Stimulated activated CD4-positive, alpha-beta T cell treated with anti-CD3 and anti-CD28 coated beads, Interleukin-2, amount 100 ng/mL, for 24 hours (primary cell): ENCODE measurements at places on chromosomes 12 and 14.

DNA sequence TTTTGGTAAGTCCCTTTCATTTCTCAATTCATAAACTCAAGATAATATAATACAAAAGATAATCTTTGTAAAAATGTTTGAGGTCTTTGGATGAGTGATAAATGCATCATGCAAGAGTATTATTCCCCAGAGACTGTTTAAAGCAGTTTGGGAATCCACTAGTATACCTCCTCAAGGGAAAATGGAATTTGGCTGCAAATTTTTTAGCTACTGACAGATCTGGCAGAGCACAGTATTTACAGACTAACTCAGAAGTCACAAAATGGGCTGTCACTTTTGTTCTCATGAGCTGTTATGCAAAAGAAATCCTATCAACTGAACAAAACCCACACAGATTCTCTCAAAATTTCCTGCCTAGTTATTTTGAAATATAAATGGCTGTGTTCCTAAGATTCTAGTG is 9.9 kb downstream of the SPIC start:
- no peak for DNase-seq

- DNase-seq = no peak
These were observed 90.0 kb upstream of the EIF5 start for GRCh38 chr14:103243764-103244737.

DNA sequence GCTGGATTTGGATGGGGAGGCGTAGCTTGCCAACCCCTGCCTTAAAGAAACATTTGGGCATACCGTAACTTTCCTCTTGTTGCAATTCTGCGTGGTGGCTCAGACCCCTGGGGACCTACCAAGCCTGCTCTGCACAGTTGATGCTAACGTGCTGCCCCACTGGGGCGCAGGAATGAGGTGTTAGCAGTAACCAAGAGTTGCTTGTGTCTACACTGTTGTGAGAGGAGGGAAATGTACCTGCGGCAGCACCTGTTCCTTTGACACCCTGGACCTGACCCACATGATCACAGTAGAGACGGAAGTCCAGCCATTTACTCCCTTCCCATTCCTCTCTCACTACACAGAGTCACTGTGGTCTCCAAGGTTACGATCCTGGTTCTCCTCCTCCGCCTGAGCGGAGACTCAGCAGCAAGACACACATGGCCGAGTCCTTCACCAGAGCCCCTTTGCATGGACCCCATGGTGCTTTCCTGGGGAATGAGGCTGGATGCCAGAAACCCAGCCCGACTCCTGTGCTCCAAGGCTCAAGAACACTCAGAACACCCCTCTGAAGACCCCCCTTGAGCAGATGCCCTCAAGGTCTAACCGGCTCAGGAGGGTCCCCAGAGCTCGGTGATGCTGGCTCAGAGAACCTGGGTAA is 84.8 kb downstream of the FBXL14 start:
- no peak for DNase-seq

- no peak for DNase-seq
These were observed 35.8 kb downstream of the GPR19 start for GRCh38 chr12:12660201-12660600.

DNA sequence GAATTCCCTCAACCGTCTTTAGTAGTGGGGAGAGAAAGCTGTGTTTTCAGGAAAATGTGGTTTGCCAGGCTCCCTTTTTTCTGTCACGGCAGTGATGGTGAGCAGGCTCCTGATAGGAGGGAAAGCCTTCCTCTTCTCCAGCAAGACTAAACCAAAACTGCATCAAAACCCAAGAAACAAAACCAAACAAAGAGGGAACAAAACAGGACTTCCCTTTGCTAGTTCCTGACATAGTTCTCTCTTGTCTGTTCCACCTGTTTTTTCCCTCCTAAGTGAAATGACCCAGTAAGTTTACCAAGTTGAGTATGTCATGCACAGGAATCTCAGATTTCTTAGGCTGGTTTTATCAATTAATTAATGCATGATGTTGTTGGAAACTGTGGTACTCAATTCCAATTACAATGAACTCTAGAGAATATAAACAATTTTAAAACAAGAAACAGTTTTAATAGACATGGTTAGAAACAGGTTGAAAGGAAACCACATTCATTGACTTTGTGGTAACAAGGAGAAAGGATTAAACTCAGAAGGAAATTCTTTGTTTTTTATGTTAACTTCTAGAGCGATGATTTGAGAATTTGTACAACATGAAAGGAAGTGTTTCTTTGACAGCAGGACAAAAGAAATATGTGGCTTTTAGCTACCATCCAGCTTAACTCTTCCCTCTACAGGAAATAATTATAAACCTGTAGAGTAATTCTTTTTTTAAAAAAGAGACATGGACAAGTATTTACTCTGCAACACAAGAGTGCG is 23.0 kb upstream of the CSRP2 start:
- no peak for DNase-seq

GRCh38 chr14:103839579-103839978 is 7.8 kb downstream of the PPP1R13B start:
- DNase-seq = no peak

DNA sequence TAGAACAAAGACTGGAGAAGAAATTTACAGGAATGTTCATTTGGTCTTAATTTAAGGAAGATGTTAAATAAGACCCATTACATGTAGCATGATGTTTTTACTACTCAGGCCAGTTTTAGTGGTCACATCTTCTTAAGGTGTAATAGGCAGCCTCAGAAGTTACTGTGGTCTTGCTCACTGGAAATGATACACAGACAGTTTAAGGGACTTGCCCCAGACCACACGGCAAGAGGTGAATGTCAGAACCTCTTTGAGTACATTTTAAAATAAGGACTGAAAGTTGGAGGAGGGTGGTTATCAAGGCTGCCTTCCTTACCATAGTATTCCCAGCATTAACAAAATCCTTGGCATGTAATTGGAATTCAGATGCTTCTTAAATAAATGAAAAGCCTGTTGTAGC is 37.9 kb downstream of the LRRK2 start:
- DNase-seq = no peak

GRCh38 chr12:108305991-108306501 is 33.1 kb downstream of the CMKLR1 start:
- DNase-seq = no peak

GRCh38 chr12:51752234-51752889 is 96.2 kb downstream of the FIGNL2 start:
- DNase-seq = no peak

DNA sequence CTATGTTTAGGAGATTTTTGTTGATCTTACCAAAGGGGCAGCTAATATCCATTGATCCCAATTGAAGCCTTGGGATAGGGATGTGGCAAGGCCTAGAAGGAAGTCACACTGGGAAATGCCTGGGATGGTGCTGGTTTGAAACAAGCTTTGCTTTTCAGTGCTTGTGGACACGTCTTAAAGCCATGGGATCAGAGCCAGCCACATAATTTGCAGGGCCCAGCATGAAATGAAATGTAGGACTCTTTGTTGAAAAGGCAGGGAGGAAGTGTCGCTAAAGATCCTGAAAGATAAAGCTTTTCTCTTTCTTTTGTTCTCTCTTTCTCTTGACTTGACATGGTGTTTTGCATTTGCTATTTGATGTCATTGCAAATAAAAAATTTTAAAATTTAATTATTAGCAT is 5.0 kb downstream of the TTC9 start:
- no peak for DNase-seq

DNA sequence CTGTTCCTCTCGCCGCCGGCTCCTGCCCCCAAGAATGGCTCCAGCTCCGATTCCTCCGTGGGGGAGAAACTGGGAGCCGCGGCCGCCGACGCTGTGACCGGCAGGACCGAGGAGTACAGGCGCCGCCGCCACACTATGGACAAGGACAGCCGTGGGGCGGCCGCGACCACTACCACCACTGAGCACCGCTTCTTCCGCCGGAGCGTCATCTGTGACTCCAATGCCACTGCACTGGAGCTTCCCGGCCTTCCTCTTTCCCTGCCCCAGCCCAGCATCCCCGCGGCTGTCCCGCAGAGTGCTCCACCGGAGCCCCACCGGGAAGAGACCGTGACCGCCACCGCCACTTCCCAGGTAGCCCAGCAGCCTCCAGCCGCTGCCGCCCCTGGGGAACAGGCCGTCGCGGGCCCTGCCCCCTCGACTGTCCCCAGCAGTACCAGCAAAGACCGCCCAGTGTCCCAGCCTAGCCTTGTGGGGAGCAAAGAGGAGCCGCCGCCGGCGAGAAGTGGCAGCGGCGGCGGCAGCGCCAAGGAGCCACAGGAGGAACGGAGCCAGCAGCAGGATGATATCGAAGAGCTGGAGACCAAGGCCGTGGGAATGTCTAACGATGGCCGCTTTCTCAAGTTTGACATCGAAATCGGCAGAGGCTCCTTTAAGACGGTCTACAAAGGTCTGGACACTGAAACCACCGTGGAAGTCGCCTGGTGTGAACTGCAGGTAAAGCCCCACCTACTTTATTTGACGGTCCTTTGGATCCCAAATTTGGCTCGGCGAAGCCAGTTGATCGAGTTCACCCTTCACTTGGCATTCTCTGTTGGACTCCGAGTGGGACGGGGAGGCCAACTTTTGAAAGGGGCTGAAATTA is 1.5 kb downstream of the WNK1 start:
- peak; percentile 55 for DNase-seq

DNA sequence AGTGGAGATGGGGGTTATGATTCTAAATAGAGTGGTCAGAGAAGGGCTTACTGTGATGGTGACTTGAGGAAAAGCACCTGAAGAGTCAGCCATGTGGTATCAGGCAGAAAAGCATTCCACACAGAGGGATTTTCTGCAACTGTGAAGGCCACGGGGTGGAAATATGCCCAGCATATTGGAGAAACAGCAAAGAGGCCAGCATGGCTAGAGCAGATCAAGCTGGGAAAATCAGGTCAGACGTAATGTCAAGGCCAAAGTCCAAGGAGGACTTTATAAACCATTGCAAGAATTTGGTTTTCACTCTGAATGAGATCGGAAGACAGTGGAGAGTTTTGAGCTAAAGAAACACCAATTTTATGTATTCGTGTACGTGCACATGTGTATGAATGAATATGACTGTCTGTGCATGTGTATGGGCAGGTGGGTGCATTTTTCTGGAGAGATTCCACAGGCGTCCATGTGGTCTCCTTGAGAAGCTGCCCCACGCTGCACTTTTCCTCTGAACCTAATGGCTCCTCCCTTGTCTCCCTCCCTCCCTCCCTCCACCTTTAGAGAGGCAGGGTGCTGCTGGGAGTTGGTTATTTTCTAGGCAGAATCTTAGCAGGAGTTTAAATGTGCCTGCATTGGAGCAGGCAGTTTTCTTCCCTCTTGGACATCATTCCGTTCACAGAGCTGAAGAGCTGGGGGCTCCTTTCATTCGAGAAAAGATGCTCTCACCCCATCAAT is 97.4 kb upstream of the PPP4R3A start:
- no peak for DNase-seq

DNA sequence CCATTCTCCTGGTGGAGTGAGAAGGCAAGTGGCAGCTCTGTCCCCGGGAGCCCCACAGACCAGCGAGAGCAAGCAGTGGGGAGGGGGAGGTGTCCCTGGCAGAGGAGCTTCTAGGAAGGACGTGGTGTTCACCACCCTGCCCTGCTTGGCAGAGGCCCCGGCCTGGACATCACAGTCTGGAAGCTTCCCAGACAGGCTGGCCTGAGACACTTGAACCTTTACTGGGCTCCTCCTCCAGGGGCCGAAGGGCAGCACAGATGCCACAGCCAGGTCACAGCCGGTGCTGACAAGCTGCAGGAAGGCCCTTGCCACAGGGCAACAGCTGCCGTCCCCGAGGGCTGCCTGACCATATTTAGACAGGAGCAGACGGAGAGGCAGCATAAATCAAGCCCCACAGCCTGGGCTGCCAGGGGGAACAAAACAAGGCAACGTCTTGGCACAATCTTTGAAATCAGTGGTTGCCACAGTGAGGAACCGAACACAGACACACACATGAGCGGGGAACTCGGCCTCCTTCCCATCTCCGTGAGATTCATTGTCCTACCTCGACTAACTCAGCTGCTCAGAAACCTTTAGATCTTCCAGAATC is 28.5 kb downstream of the PRIMA1 start:
- no peak for DNase-seq

DNA sequence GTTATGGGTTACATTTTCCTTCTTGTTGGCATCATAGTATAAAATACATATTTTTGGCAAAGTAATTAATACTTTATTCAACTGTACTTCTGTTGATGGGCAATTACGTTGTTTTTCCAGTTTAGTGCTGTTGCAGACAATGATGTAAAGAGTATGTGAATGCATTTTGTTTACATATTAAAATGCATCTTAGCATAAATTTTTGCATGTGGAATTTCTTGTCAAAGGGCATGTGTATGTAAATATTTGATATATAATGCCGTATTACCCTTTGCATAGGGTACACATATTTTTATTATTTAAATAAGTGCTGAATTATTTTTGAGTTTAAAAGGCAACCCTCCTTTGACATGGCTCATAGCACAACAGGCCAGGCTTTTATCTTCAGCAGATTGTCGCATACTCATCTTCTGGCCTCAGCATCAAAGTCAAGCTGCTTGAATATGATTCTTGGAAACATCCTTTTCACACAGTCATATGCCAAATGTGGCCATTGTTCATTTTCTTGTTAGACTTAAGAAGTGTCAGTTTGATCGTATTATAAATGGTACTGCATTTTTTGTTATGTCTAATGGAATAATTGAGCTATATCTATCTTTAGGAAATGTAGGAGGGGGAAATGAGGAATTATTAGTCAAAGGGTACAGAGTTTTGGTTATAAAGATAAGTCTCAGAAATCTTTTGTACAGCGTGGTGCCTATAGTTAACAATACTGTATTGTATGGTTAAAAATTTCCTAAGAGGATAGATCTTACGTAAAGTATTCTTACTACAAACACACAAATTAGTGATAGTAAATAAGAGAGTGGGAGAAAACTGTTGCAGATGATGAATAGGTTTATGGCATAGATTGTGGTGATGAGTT is 138.5 kb downstream of the FUT8 start:
- DNase-seq = no peak

- no peak for DNase-seq
These were observed 5.4 kb downstream of the RAPGEF3 start for GRCh38 chr12:47753021-47754001.

DNA sequence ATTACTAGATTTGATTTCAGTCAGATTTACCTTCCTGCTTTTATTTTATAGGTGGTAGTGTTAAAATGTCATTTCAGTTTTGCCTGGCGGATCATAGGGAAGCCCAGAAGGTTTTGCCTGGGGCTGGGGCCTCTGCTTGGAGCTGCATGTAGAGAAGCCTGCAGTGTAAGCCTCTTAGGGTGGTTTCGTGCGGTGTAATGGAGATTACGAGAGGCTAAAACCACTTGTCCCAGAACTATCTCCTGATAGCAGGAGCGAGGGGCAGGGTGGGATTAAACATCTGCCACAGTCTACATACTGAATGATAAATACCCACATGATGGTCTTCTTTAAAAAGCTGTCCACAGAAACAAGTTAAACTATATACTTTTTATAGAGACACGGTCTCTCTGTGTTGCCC is 35.0 kb upstream of the DICER1 start:
- DNase-seq = no peak
